ENCODE measurements at places on chromosomes 3 and 15.

GRCh38 chr15:74156678-74157411, 16.7 kb upstream of the ISLR start:
- peak; percentile 28 for DNase-seq

DNA sequence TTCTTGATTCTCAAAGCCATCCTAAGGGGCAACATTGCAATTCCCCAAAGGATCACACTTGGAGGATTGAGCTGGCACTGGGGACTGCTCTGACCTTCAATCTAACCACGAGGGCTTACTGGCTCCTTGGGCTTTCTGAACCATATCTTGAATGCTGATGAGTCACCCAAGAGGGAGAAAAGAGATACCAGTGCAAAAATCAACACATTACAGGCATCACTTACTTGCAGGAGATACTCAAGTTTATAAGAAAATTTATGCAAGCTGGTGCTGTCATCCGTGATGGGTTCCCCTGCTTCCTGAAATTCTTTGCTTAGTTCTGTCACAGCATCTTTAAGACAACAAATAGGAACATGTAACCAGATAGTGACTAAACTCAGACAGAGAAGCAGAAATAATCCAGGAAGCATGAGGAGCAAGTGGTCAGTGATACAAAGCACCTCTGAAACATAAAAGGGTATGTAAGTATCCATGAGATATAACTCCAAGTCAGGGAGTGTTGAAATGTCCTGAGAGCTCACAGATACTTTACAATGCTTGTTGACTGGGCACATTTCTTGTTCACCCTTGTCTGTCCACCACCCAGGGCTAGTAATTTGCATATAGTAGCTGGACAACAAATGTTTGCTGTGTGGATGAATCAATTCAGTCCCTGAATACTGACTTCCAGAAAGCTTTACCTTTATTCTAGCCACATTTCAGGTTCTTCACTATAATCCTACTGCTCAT, 14.1 kb downstream of the FYCO1 start:
- DNase-seq: no peak

- peak; percentile 39 for DNase-seq
These were observed at the start of gene PLXNA1 for GRCh38 chr3:126982471-126983175. PLXNA1 (plus strand) TSS chr3:126983115; CDS start chr3:126988594, 5,479 bp downstream.

GRCh38 chr3:128667641-128668040, 17.0 kb upstream of the RPN1 start:
- DNase-seq: no peak

- no peak for DNase-seq
These were observed 173.4 kb downstream of the XXYLT1 start for GRCh38 chr3:195097331-195098255.

Measured in NCI-H748 treated with DMSO at 0.1 percent for 48 hours (cell line).